ENCODE measurements at places on chromosomes 11 and 22. TPM values are rescaled to one million over a fixed set of nuclear protein-coding genes. Genes with fewer than 3 reads are reported as not detected.

The PLEKHA7 gene
- polyA plus RNA-seq: 5.9 TPM

The IFITM10 gene
- 47.7 TPM for polyA plus RNA-seq

The MS4A12 gene
- 11.1 TPM for polyA plus RNA-seq

DNA sequence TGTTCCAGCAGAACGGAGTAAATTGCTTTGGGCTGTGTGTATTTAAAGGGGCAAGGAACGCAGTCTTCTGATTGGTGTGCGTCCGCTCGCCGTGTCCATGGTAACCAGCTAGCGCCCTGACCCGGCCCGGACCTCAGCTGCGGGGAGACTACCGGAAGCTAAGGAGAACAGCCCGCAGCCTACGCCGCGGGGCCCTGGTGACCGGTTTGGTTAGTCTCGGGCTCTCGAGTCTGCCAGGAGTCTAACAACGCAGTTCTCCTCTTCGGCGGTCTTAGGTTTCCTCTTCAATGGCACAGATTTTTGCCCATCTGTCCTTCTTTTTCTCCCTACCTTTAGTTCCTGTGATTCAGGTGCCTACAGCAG is 3.5 kb upstream of the OR56A3 start:
- no peaks in the 10 kb centered on the region for H3K27me3 ChIP-seq
- H3K27ac ChIP-seq: no peak overlapping the region
- no peak for DNase-seq
- H3K36me3 ChIP-seq: no peaks in the 10 kb centered on the region
- H3K4me1 ChIP-seq: no peaks in the 10 kb centered on the region
- H3K4me3 ChIP-seq: no peak overlapping the region

DNA sequence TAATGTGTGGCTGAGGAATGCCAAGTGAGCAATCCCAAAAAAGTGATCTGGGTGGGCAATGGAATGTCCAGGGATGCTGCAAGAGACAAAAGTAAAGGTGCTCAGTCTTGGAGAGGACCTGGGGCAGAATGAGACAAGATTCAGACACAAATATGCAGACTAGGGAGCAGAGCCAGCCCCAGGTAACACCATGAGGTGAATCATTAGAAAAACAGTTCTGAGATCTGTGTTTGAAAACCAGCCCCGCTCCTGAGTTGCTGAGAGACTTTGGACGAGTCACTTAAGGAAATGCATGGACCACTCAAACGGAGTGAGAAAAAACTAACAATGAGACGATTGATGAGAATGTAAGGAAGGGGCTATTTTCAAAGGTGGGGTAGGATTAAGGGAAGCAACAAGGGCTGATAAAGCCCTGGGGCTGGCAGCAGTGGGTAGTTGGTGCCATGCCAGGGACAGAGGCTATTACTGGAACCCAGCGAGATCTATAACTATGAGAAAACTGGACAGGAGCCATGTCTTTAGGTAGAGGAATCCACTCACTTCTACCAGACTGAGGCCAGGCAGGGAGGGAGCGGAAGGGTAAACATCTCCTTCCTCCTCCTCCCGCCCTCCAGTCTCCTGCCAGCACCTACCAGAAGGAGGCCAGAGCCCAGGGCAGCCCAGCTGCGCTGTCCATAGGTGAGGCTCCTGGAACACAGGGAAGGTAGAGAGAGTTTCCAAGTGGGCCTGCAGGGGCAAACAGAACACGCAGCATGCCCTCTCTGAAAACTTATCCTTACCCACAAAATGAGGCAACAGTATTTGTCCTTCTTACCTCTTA is 130.4 kb upstream of the TEAD1 start:
- H3K4me1 ChIP-seq: no peaks in the 10 kb centered on the region
- H3K36me3 ChIP-seq: no peaks in the 10 kb centered on the region
- no peak overlapping the region for H3K27ac ChIP-seq
- DNase-seq: no peak

GRCh38 chr11:67253872-67254624 is 12.2 kb upstream of the GRK2 start:
- DNase-seq: no peak
- H3K36me3 ChIP-seq: peaks cover 10% of the 10 kb centered on the region
- H3K4me1 ChIP-seq: no peaks in the 10 kb centered on the region

GRCh38 chr11:64867748-64868462 is 10.5 kb downstream of the EHD1 start:
- H3K36me3 ChIP-seq: peaks cover 2% of the 10 kb centered on the region
- no peaks in the 10 kb centered on the region for H3K27me3 ChIP-seq
- no peak overlapping the region for H3K4me3 ChIP-seq
- no peak for DNase-seq
- H3K27ac ChIP-seq: peak overlapping the region; percentile 31

GRCh38 chr11:113193016-113193415 is 121.4 kb upstream of the TTC12 start:
- no peaks in the 10 kb centered on the region for H3K36me3 ChIP-seq
- H3K4me1 ChIP-seq: peaks cover 8% of the 10 kb centered on the region
- no peak overlapping the region for H3K27ac ChIP-seq
- no peak overlapping the region for H3K4me3 ChIP-seq

DNA sequence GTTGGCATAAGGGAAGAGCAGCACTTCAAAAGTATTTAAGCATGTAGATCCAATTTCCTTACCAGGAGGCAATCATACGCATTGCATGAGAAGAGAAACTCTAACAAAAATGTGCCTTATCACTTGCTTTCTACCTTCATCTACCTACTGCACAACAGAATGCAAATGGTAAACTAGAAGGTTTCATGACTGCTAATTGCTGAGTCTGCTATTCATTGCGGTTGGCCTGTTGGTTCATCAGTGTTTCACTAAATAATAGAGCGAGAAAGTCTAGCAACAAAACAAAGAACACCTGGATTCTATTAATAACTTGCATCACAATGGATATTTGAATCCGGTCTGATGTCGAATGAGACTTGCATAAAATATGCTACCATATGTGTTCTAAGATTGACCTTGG is 229.0 kb downstream of the OPCML start:
- DNase-seq: no peak
- H3K27me3 ChIP-seq: no peaks in the 10 kb centered on the region
- no peak overlapping the region for H3K27ac ChIP-seq
- H3K4me3 ChIP-seq: no peak overlapping the region
- no peaks in the 10 kb centered on the region for H3K4me1 ChIP-seq
- no peaks in the 10 kb centered on the region for H3K36me3 ChIP-seq

- H3K36me3 ChIP-seq: no peaks in the 10 kb centered on the region
- no peak for DNase-seq
- H3K4me3 ChIP-seq: no peak overlapping the region
Measured at GRCh38 chr22:42001121-42001520, 2.5 kb downstream of the WBP2NL start.

Measured in aorta (tissue), 5 donors.